Endodermal cell (in vitro differentiated cells): ENCODE measurements at places on chromosomes 3 and 15.

DNA sequence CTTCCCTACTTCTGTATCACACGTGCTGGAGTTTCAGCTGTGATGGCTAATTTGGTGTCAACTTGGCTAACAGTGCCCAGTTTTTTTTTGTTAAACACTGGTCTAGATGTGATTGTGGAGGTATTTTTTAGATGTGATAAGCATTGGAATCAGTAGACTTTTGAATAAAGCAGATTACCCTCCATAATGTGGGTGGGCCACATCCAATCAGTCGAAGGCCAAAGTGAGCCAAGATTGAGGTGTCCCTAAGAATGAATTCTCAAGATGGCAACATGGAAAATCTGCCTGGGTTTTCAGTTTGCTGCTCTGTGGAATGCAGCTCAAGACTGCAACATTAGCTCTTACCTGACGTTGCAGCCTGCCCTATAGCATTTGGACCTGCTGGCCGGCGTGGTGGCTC is 68.8 kb upstream of the AGBL1 start:
- DNase-seq = no peak

DNA sequence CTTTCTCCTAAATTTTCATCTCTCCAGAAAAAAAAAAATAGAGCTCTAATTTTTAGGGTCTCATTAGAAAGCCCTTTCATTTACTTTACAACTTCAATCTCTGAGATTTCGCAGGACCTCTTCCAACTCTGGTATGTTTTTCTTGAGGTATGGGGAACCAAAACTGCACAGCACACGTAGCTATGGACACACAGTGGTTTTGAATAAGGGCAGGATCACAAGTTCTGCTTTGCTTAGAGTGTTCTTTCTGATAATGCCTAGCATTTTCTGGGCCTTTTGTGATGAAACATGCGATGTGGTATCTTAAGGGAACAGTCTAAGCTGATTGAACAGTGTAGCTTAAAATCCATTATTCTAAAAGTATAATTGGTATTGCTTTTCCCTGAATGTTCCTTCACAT is 25.3 kb downstream of the ZNF592 start:
- DNase-seq = no peak

GRCh38 chr3:129382366-129382765 is 46.1 kb downstream of the EFCAB12 start:
- no peak for DNase-seq

DNA sequence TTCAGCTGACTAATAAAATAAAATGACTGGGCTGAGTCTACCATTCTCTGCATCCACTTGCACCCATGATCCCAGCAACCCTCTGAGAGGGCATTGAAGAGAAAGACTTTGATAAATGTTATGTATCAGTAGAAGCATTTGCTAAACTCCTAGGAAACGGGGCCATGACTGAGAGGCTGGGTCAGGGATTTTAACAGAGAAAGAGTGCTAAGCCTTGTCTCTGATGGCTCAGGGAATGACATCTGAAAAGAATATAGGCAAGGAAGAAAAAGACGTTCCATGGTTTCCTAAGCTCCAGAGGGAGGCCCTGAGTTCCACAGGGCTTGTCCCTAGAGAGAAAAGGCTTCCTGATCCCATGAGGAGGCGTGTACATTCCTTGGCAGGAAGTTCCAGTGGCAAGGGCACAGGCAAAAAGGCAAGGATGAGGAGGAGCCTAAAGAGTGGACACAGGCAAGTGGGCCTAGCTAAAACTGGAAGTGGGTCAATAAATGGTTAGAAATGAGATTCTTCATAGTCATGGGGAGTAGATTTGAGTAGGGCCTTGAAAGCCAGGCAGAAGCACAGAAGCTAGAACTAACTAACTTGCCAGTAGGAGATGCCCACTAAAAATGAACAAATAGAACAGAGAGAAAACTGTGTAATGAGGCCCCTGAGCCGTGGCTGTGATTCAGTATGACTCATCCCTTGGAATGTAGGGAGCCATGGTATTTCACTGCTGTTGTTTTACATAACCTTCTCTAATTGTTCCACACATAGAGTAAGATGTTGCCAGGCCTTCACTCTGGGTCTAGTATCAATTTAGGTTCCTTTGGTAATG is 44.9 kb upstream of the MANF start:
- DNase-seq = peak; percentile 55

GRCh38 chr15:47685141-47685870 is 32.0 kb upstream of the SEMA6D start:
- DNase-seq = no peak

GRCh38 chr15:100727291-100727851 is 125.0 kb downstream of the ASB7 start:
- DNase-seq = no peak

- DNase-seq = no peak
Observed at GRCh38 chr3:156761007-156761406, 65.1 kb upstream of the LEKR1 start.

DNA sequence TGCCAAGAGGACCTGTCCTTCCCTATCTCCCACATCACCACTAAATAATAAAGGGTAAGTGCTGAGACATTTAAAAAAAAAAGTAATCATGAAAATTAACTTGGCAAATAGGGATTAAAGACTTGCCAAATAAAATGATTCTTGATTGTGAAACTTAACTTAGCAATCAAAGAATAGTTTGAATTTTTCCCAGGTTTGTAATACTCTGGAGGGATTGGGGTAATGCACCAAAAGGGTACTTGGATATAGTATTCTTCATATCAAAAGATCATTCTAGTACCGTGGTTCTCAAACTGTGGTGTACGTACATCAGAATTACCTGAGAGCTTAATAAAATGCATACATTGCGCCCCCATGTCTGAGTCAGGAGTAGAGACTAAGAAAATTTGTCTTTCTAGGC is 28.5 kb downstream of the CALML4 start:
- no peak for DNase-seq

GRCh38 chr3:16849795-16850194 is 35.0 kb upstream of the PLCL2 start:
- no peak for DNase-seq

DNA sequence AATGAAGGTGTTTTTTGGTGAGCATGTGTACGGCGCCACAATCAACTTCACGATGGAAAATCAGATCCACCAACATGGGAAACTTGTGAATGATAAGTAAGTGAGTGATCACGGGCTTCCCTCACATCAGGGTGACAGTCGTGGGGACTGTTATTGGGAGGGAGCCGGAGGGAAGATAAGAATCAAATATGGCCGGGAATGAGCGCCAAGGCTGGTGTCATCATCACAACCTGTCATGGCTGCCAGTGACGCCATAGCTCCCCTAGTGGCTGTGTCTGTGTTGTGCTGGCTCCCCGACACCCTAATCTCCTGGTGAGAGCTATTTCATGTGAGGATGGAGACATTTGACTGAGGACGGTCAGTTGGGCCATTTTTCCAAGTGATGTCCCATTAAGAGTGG is 168.5 kb downstream of the SV2B start:
- peak; percentile 81 for DNase-seq

- no peak for DNase-seq
Observed at GRCh38 chr15:33852570-33852969, 115.7 kb upstream of the CHRM5 start.

DNA sequence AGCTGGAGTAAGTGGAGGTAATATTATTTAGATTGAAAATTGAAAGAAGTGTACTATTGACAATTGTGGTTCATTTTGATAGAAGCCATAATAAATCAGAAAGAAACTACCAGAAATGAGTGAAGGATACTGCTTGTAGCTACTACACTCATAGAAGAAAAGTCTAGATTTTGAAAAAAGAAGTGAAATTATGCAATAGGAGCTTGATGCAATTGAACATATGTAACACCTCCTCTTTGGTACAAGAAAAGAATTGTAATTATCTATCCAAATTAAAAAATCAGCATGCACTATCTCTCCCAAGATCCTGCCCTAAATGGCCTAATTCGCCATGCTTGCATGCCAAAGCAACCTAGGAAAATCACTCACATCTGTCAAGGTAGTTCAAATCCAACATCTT is 51.1 kb upstream of the CD200R1L start:
- no peak for DNase-seq

DNA sequence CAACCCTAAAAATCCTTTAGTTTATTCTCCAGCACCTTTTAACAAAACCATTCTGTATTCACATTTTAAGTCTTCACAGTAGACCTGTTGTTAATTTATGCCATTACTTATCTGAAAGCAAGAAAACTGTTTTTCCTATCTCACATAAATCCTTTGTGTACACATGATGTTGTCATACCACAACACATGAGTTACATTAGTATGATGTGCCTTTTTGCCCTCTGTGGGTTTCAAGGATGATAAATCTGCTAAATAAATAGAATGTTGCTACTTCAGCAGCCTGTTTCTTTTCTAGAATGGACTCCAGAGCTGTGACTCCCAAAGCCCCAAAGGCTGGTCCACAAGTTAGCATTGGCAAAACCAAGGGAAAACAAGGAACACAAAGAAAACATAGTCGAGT is 151.6 kb downstream of the SERPINI1 start:
- no peak for DNase-seq

- DNase-seq = no peak
Observed at GRCh38 chr15:68553314-68553993, 25.3 kb upstream of the CORO2B start.

DNA sequence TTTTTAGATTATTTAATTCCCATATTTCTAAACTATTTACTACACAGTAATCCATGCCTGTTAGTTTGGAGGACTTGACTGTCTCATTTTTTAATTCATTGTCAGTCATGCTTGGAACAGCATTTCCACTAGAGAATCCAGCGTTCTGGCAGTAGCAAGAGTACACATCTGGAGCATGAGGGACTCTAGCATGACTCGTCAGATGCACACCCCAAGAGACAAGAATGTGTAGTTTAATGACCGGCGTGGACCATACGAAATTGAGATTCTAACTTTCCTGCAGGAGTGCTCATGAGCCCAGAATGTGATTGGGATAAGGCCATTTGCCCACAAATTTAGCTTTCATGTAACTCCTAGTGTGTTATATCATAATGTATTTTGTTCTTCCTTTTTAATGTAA is 48.9 kb downstream of the ASB7 start:
- DNase-seq = no peak

GRCh38 chr3:15345066-15345607 is 12.8 kb upstream of the SH3BP5 start:
- no peak for DNase-seq

GRCh38 chr3:71006810-71007785 is 576.4 kb downstream of the FOXP1 start:
- peak; percentile 62 for DNase-seq

GRCh38 chr3:111595232-111595631 is at the start of gene ZBED2:
Gene ZBED2, minus strand, starts transcription at chr3:111595346. Its CDS starts 1,145 bp downstream, at chr3:111594201.
- DNase-seq = no peak

DNA sequence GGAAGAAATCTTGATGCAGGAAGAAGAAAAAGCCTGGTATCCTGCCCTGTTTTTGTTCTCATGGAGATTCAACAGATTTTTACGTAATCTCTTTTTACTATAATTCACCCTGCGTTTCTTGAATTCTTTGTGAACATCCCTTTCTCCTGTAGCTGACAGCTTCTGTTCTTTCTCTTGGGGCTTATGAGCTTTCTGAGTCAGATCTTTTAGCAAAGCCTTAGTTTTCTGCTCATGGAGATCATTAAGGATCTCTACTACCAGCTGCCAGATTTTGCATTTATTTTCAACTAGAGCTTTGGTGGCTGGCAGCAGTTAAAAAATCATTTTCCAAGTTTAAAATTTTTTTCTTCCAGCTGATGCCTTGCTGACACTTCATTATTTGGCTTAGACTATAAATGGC is 51.6 kb downstream of the MOBP start:
- no peak for DNase-seq

DNA sequence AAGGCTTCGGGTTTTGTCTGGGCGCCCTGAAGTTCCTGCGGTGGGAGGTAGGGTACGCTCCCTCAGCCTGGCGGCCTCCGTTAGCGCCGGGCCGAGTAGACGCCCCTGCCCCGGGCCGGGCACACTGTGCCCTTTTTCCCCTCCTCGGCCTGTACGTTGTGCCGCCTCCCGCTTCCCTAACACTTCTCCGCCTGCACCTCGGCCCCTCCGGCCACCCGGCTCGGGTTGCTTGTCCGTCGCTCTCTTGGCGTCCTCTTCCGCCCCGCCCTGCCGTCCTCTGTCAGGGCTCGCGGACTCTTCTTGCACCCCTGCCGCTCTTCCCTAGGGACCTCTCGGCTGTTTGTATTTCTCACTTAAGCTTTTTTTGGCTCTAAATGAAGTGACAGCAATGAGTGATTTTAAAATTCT is 384 bp downstream of the KNL1 start:
- DNase-seq = no peak

GRCh38 chr3:183491923-183492848 is 63.3 kb downstream of the KLHL6 start:
- DNase-seq = peak; percentile 44

DNA sequence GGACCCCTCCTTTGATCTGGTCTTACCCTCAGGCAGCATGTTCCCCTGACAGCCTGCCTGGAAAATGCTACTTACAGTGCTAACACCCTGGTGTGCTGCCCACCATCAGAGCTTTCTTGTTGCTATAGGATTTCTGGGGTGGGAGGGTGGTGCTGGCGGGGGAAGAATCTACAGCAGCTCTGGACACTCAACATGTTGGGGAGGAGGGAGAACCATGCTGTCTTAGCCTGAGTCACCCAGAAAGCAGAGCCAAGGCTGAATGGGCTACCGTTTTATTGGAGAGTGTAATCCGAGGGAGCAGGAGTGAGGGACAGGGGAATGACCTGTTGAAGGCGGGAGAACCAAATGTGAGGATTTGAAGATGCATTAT is 45.6 kb downstream of the MFSD1 start:
- DNase-seq = no peak

GRCh38 chr15:50840520-50840919 is 68.0 kb upstream of the AP4E1 start:
- peak; percentile 62 for DNase-seq

GRCh38 chr3:58013973-58014649 is 5.9 kb downstream of the FLNB start:
- peak; percentile 81 for DNase-seq

DNA sequence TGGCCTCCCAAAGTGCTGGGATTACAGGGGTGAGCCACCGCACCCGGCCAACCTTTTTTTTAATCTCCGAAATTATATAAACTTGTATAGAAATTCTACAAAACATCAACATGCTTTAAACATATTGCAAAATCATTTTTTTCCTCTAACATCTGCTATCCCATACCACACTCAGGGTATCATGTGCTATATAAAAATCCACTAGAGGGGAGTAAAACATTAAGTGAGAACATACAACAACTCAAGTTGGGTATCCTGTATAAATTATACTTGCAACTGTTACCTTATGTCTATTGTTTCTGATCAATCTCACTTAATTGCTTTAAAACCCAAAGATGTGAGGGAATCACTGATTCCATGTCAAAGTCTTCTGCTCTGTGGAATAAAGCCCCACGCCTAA is 71.9 kb upstream of the FBN1 start:
- no peak for DNase-seq
